Head of caudate nucleus (tissue), 42 donors: ENCODE measurements at places on chromosomes 3 and 15.

DNA sequence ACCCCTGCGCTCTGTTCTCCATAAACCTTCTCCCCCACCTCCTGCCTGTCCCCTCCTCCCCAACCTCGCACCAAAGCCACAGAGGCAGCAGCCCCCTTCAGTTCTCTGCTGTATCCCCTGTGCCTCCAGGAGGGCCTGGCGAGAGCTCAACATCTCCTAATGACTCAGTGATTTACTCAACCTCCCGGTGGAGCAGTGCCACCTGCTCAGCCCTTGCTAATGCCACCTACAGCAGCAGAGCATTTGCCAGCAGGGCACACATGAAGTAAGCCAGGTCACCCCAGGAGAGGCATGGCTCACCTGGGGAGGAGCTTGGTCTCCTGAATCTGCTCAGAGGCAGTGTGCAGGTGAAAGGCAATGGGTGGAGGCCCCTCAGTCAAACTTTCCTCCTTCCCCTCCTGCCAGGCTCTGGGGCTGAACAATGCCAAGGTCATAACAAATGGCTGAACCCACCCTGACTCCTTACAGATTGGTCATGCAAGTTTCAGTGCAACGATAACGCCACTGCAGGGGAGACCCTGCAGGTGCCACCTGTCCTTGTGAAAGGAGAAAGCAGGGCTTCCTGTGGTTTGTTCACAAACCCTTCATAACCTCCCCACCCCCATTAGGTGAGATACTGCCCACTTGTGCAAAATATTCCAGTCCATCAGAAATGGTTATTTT is 19.8 kb downstream of the TRPM1 start:
- no peak for DNase-seq

DNA sequence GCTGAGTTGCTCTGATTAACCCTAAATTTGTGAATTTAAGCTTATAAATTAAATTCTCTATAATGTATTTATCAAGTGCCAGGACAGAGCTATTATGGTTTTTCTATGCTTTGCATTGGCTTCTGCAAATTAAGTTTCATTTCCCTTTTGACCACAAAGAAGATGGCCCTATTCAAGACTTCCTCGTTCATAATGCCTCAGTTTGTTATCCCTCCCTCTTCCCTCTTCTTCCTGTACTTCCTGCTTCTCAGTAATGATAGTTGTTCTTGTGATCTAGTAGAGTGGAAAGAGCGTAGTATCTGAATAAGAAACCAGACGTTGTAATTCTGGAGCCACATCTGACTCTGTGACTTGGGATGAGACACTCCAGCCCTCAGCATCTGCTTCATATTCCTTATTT is 118.7 kb downstream of the CACNA1D start:
- DNase-seq = no peak

DNA sequence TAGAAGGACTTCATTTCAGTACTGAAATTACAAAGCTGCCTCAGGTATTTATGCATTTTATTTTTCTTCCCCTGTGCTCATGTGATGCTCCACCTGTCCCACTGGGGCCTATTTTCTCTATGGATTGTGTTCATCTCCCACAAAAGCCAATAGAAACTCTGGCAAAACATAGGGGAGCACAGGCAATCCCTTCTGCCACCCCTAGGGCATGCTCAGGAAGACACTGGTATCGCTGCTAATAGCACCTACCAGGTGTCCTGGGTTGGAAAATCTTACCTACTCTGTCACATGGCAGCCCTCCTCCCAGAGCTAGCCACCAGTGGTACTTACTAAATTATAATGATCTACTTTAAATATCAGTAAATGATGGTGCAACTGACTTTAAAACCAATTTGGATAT is 427.4 kb downstream of the FGF12 start:
- no peak for DNase-seq

- no peak for DNase-seq
These were observed 25.4 kb downstream of the RUVBL1 start for GRCh38 chr3:128098234-128098633.

DNA sequence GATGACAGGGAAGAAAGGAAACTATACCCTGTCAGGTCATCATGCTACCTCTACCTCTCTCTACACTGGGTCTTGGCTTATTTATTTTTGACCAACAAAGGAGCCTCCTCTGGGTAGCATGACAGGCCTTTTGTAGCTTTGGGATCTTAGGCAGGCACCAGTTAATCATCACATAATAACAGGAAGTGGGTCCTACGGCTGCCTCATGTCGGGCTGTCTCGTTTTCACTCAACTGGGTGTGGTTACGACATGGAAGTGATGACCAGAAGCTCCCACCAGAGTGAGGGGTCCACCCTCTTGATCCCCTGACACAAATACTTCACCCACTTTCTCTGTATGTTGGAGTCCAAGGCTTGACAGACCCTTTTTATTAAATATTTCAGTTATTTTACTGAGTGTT is 105.3 kb downstream of the CD47 start:
- DNase-seq = no peak

GRCh38 chr15:73632670-73633058 is 525 bp downstream of the NPTN start:
- peak; percentile 45 for DNase-seq

- no peak for DNase-seq
These were observed 4.9 kb upstream of the ACKR4 start for GRCh38 chr3:132592216-132592615.

GRCh38 chr3:47877719-47878118 is 74.8 kb downstream of the DHX30 start:
- DNase-seq = no peak

- no peak for DNase-seq
These were observed 586 bp downstream of the LRRK1 start for GRCh38 chr15:100919481-100920405.

- DNase-seq = no peak
These were observed 235.1 kb downstream of the CD47 start for GRCh38 chr3:107855710-107856109.

DNA sequence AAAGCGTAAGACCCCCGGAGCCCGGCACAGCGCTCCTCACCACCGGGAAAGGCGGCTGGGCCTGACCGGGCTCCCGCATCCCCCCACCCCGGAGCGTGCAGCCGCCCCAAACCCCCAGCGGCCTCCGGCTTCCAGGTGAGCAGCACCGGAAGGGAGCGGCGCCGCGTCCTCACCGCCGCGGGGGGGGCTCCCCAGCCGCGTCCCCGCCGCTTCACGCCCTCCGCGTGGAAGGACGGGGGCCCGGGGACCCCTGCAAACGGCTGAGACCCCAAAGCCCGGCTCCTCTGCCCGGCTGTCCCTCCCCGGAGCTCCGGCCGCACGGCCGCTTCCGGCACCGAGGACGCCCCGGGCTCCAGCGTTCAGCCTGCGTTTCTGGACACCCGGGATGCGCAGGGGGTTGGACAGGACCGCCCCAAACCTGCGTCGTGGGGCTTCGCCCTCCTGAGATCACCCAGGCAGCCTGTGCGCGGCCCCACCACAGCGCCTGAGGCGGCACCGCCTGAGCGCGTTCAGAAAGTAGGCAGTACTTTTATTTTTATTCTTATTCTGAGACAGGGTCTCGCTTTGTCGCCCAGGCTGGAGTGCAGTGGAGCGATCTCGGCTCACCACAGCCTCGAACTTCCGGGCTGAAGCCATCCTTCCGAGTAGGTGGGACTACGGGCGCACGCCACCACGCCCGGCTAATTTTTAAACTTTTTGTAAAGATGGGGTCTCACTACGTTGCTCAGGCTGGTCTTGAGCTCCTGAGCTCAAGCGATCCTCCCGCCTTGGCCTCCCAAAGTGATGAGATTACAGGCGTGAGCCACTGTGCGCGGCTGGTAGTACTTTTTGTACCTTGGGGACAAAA is 51.6 kb upstream of the BLM start:
- DNase-seq = no peak

DNA sequence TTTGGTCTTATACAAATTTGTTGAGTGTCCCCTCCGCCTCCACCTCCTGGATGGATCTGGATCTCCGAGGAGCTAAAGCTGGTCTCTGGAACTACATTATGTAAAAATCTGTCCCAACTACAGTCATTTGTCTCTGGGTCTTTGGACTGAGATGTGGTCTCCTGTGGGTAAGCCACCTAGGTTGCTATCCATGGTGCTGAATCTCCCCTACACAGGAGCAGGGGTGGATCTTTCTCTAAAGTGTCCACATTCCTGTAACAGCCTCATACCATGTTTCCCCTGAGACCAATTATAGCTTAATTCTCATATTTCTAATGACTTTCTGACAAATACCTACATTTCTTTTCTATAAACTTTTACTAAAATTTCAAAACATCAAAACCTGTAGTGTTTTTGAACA is 625.8 kb downstream of the TAFA4 start:
- DNase-seq = no peak

DNA sequence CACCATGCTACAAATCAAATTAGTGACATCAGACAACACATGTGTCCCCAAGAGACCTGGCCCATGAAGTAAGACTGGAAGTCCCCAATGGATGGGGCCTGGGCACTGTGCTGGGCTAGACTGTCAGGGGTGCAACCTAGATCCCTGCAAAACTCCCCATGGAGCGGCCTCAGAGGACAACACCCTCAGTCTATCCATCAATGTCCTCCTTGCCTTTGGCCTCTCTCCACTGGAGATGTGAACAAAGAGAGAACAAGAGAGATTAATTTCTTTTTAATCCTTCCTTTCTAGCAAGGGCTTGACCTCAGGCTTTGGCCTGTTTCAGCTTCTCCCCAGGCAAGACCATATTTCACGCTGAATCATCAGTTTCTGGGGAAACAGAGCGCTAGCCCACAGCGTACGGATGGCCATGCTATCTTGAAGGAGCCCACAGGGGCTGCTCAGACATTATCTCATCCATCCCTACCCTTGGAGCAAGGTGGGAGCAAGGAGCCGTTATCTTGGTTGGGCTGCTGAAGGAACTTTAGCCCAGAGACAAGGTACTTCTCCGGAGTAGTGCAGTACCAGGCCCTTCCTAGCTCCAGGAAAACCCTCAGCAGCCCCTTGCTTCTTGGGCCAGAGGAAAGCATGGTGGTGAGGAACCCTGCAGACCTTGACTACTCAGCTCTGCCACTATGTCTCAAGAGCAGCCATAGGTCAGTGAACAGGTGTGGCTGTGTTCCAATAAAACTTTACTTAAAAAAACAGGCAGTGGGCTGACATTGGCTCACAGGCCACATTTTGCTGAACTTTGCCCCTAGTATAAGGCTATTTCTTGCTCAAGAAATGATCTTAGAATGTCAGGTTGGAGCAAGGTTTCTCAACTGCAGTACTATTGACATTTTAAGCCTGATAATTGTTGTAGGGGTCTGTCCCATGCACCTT is 72.7 kb upstream of the WNT5A start:
- no peak for DNase-seq

DNA sequence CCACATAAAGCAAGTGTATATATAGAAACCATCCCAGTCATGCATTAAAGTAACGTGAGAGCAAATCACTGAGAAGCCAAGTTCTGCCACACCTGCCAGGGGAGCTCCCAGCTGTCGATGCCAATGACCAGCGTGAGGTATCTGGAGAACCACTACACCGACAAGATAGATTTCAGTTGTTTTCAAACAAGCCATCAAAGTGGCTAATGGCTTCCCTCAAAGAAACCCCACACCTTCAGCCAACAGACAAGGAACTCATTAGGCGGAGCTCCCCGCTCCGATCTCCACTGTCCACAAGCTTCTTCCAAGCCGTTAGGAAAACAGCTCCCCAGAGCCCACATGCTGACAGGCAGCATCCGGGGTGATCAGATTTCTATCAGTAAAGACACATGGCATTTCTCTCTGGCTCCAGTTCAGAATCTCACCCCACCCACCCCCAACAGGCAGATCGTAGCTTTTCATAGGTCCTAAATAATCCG is 54.2 kb upstream of the SPATA12 start:
- DNase-seq = no peak

DNA sequence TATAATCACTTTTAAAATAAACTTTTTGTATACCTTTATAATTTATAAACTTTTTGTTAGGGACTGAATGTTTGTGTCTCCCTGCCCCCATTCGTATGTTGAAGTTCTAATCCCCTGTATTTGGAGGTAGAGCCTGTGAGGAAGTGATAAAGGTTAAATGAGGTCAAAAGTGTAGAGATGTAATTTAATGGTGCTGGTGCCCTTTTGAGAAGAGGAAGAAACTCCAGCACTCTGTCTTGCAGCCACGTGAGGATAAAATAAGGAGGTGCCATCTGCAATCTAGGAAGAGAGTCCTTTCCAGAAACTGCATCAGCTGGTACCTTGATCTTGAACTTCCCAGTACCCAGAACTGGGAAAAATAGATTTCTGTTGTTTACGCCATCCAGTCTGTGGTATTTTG is 106.1 kb upstream of the RGMA start:
- no peak for DNase-seq

- no peak for DNase-seq
These were observed 66.9 kb upstream of the CSPG5 start for GRCh38 chr3:47645551-47645950.

DNA sequence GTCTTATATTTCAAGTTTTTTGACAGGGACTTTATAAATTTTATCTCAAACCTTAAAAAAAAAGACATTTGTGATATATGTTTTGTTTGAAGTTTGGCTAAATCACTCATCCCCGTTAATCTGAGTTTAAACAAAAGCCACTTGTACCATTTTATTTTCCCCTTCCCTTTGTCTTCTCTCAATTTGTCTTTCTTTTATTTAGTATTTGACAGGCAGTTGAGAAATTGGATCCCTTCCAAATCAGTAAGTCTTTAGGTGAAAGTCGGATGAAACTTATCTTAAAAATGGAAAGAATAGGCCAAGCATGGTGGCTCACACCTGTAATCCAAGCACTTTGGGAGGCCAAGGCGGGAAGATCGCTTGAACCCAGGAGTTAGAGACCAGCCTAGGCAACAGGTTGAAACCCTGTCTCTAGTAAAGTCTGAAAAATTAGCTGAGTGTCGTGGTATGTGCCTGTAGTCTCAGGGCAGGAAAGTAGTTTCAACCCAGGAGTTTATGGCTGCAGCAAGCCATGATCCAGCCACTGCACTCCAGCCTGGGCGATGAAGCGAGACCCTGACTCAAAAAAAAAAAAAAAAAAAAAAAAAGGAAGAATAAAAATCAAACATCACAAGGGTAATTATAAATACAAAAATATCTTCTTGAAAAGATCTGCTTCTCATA is 394.6 kb upstream of the TPM1 start:
- DNase-seq = no peak

DNA sequence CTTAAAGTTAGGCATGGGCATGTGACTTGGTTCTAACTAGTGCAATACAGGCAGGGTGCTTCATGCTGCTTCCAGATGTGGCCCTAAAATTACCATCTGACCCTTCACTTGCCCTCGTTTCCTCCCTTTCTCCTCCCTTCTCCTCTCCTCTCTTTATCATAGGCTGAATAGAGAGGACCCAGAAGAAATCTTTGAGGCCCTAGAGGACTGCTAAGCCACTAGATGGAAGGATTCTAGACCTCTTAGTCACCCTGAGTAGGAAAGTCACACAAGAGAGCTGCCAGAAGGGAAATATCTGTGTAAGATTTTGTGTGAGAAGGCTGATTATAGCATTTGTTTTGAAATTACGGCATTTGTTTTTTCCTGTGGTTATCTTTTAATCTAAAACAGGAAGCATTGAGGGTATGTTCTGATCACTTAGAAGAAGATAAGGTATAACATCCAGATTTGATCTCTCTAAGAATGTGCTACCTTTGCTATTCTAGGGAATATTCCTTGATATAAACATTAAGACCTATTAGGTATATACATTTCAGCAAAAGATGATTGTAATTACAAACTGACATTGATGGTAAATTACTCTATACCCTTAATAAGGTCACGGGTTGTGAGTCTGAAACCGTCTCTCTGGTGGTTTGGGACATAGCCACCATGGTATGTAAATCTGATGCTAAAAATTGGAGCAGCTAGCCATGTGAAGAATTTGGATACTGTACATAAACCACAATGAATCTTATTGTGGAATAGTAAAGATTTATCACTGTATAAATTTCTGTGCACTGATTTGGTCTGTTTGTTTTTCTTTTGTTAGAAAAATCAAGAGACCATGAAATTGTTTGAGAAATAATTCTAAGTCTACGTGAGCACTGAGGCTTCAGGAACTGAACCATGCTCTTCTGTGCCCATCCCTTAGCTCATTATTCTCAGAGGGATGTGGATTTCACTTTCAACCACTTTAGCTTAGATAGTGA is 84.1 kb downstream of the TP63 start:
- no peak for DNase-seq
